ENCODE measurements at places on chromosomes 5 and 9.

DNA sequence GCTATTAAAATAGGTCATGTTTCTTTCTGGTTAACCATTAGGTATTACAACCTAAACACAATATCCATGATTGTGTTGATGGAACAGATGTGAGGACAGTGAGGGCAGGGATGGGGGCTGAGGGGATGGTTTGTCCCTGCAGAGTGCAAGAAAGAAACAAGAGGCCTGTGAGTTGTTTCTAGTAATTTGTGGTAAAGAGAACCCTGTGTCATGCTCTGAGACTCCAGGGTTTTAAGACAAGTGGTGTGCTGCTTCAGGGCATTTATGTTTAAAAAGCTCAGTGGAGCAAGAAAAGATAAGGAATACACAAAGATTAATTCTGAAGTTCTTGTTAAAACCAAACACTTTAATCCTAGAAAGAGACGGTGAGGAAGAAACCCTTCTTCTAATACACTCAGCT lies 656.5 kb downstream of the TLE1 start:
- DNase-seq: no peak

DNA sequence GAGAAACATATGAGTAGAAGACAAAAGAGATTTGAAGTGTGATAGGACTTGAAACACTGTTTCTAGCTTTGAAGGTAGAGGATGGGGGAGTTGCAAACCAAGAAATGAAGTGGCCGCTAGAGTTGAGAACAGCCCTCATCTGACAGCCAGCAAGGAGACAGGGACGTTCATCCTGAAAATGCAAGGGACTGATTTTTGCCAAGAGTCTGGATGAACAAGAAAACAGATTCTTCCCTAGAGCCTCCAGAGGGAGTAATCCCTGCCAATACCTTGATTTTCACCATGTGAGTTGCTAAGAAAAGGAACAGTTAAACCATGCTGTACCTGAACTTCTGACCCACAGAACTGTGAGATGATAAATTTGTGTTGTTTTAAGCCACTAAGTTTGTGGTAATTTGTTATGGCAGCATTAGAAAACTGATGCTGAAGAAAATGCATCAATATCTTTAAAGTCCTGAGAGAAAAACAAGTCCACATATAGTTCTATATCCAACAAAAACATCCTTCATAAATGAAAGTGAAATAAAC lies 154.0 kb upstream of the ADAMTSL1 start:
- DNase-seq: no peak

GRCh38 chr9:16925426-16925825 lies 55.0 kb upstream of the BNC2 start:
- no peak for DNase-seq

GRCh38 chr9:33800886-33801285 lies 5.5 kb downstream of the PRSS3 start:
- no peak for DNase-seq

DNA sequence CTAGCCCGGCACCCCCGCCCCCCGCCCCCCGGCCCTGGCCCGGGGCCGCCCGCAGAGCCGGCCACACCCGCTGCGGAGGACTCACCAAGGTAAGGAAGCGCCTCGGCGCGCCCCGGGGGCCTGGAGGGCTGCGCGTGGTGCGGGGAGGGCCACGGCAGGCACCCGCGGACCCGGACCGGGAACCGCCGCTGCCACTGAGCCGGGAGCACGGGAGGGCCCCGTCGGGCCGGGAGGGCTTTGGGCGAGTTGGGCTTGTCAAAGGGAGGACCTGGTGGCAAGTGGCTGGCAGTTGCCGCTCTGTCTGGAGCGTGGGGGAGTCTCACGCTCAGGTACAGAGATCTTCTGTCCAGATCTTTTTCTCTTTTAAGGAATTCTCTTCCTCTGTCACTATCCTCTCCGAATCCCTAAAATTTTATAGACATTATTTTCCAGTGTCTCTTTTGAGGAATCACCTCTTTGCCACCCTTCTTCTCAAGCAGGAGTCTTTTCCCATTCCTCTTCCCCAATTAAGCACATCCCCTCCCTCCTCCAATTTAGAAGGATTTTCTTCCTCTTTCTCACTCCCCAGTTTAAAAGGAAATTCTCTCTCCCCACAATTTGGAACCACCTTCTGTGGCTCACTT lies 11.3 kb upstream of the LHX2 start:
- no peak for DNase-seq
